ENCODE measurements at places on chromosomes 6 and 20.

GRCh38 chr6:142846883-142847287, 98.1 kb downstream of the HIVEP2 start:
- DNase-seq: no peak

DNA sequence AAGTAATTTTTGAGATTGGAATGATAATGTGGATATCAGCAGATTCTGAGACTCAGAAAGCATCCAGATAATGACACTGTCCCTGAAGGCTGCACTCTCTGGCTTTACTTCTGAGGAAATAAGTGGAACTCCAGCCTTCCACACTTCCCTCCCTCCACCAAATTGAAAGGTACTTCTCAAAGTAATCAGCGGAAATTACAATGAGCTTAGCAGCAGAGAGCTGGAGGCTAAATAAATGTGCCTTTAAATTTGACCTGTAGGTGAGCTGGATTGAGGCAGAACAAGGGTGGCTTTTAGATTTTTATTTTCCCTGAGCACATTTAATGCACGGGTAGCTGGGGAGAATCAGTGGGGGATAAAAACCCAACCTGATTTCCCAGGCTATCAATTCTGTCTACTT, 39.3 kb upstream of the RNF144B start:
- DNase-seq: no peak

DNA sequence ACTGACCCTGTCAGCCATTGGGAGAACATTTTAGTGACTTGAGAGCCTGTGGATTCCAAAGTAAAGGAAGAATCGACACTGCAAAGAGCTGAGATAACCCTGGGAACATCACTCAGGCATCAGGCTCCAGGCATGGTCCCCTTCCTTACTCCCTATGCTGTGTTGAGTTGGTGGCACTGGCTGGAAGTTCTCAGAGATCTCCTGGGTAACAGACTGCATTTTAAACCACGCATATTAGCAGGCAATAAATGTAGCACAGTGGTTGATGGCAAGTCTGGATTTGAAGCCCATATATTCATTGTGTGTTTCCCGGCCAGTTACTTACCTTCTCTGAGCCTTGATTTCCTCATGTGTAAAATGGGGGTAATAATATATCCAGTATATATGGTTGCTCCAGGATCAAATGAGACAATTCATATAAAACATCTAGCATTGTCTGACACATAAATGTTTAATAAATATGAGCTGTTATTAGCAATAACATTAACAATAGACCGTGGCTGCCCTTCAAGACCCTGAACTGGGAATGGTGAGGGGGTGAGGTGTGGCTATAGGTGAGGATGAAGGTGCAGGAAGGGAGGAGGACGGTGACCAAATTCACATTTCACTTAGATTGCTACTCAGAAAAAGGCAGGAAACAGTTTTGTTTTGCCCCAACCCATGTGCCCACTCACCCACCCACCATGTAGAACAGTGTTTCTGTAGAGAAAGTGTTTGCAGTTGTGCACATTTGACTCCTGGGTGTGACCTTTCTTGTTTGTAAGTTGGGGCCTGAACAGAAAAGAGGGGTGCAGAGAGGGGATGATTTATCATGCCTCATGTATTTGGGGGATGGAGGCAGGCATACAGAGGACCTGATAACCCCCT, 2.1 kb downstream of the PLCG1 start:
- no peak for DNase-seq

DNA sequence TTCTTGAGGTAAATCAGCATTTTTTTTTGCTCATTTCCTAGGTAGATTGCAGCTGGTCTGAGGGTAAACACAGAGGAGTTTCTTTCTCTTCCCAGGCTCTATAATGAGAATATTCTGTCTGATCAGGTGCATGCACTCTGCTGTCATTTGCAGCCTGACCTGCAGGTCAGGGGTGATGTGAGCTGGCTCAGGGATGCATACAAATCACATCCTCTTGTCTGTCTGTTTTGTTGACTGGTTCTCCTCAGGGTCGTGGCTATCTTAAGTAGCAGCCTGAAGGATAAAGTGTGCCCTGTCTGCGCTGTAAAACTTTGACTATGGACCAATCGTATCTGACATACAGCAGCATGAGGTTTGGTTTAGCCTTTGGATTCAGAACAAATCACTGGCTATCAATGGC, 183.4 kb upstream of the POU3F2 start:
- DNase-seq: no peak

DNA sequence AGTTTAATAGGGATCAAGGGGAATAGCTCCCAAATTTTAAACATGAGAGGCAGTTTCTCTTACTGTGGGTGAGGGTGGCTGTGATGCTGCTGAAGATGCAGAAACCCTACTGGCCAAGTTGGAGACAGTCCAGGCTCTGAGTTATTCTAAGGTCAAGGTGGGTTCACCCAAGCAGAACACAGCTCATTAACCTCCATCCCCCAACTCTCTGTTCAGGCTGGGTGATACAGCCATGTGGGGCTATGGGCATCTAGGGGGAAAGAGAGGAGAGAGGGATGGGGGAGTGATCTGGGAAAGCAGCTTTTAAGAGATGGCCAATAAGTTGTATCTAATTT, 18.9 kb upstream of the TRAM2 start:
- DNase-seq: no peak

- no peak for DNase-seq
Measured at GRCh38 chr6:9458424-9458823, 956.5 kb downstream of the TFAP2A start.

DNA sequence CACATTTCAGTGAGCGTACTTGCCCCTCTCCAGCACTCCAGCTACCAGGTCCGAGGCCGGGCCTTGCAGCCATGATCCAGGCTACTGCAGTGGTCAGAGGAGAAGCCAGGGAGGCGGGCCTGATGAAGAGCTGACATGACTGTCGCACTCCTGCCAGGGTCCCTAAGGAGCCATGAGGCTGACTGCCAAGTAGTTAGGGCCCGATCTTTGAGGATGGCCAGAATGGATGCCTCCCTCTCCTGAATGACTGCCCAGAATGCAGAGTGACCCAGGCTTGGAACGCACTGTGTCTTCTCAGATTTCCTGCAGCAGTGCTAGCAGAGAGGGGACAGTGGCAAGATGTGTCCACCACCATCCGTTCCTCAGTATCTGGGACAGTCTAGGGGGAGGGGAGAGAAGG, 24.7 kb upstream of the LRFN2 start:
- DNase-seq: no peak

DNA sequence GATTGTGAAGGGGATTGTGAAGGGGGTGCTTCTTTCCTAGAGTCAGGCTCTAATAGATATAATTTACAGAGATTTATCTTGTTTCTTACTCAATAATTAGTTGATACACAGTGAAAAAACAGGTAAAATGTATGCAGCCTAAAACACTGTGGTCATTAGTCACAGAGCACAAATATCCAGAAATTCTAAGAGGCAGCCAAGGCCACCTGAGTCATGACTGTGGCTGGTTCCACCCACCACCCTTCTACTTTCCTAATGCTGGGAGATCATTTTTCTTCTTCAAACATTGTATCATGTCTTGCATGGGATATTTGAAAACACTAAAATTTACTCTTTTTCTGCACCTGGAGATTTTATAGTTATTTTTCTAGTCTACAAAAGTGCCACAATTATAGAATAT, 181.6 kb downstream of the OTOR start:
- no peak for DNase-seq

GRCh38 chr20:48845721-48846306, 18.0 kb upstream of the PREX1 start:
- no peak for DNase-seq

DNA sequence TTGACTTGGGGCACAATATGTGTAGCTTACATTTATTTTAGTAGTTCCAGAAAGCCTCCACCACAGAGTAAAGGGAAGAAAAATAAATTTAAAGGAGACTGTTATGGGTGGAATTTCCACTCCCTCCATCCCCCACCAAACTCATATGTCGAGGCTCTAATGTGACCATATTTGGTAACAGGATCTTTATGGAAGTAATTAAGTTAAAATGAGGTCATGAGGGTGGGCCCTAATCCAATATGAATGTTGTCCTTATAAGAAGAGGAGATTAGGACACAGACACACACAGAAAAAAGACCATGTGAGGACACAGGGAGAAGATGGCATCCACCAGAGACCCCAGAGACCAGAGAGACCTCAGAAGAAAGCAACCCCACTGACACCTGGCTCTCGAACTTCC, 189.7 kb downstream of the EDN1 start:
- no peak for DNase-seq

GRCh38 chr6:7147051-7147671, 39.4 kb downstream of the RREB1 start:
- no peak for DNase-seq

DNA sequence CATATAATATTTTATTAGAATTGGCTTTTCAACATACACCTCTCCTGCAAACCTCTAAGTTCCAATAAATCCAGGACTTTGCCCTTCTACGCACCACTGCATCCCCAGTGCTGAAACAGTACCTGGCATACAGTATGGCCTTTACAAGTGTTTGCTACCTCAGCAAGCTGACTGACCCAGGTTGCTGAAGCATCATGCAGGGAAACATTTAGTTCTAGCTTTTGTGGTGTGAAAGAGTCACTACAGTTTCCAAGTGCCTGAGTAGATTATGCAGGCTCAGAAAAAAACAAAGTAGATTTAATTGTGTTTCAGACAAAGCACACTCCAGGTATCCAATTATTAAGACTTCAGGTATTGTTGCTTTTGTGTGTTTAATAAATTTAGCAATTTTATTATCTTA, 614.2 kb upstream of the NRSN1 start:
- no peak for DNase-seq

DNA sequence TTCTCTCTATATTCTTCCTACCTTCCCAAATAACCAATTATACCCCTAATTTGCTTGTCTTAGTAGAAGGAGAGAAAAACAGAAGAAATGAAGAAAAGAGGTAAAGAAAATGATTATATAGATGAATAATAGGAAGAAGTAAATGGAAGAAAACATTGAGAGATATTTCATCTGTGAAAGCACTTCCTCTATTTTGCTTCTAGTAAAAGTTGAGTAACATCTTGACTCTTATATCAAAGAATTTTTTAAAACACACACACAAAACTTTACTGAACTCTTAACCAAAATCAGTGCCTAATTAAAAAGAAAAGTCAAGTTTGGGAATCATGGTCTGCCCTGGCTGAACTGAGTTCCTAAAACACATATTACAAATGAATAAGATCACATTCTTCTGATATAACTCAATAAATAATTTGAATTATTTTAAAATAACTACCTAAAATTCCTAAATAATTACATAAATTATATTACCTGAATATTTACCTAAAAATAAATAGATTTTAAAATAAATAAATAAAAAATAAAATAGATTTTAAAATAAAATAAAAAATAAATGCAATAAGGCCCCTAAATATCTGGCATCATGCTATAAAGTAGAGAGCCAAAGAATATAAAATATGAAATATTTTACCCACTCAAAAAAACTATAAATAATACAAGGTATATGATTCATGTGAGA, 8.8 kb downstream of the SLC17A2 start:
- DNase-seq: no peak

GRCh38 chr6:3737831-3738210, 13.7 kb downstream of the PXDC1 start:
- DNase-seq: no peak

DNA sequence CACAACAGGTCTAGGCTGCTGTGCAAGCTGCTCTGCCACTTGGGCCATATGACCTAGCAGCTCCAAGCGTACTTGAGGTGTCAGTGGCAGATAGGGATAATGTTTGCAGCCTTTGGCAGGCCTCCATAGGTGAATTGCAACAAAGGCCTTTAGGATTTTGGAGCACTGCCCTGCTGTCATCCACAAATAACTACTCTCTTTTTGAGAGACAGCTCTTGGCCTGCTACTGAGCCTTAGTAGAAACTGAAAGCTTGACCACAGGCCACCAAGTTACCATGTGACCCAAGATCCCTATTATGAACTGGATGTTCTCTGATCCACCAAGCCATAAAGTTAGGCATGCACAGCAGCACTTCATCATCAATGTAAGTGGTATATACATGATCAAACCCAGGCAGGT, 29.9 kb downstream of the FBXO30 start:
- no peak for DNase-seq

DNA sequence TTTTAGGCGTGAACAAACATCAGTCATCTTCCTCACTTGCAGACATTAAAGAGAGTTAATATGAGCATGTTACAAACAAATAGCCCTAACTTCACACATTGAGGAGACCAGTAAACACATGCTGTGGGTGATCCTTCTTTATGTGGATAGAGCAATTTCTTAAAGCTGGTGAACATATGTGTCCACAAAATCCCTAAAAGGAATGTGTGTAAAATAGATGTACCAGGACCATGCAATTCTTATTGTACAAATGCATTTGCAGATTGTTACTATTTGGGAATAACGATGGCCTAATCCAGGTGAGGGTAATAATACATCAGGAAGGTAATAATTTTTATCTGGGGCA, 228.9 kb downstream of the ALDH8A1 start:
- DNase-seq: no peak

GRCh38 chr6:17705428-17705777, 1.3 kb downstream of the NUP153 start:
- no peak for DNase-seq

DNA sequence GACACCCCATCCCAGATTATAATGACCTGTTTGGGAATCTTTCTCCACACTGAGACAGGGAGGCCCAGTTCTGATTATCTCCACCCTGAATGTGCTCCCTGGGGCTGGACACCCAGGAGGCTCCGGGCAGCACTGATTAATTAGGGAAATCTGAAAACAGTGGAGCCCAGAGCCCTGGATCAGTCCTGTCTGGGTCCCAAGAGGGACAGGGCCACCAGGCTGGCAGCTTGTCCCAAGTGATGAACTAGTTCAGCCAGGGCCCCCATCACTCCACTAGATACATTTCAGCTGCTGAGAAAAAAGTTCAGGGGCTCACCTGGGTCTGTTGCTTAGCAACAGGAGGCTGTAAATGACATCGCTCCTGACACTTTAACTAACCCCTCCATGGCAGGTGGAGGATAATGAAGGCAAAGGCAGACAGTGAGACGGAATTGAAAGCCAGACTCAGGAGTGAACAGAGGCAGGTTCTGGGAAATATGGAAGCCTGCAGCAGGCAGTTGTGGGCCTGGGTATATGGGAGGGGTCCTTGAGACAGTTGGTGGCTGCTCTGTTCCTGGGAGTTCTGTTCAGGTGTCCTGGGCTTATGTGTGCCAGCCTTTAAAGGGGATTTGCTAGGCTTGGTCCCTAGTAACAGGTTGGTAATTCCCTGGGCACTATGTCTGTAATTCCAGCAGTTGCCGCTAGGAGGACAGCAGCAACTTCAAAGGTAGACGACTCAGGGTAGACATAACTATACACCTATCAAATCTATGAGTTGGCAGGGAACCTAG, 78.3 kb upstream of the CTNNBL1 start:
- peak; percentile 36 for DNase-seq

GRCh38 chr6:52390361-52390727, 28.4 kb downstream of the PAQR8 start:
- no peak for DNase-seq

DNA sequence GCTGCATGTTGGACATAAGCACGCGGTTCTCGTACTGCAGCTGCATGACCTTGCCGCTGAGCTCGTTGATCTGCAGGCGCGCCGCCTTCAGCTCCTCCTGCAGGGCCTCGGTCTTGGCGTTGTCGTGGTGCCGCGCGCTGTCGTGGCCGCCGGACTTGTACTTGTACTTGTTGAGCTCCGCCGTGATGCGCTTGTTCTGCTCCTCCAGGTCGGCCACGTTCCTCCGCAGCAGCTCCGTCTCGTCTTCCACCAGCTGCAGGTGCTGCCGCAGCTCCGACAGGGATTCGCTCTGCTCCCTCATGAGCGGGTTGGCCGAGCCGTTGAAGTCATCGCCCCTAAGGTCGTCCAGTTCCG, 16.6 kb upstream of the KIAA0408 start:
- DNase-seq: no peak
